ENCODE measurements at places on chromosomes 13 and 19. TPM values are rescaled to one million over a fixed set of nuclear protein-coding genes. Genes with fewer than 3 reads are reported as not detected.

HRC gene
- not detected for total RNA-seq

MUC16 gene
- 0.21 TPM for total RNA-seq

TLE6 gene
- 4.2 TPM for total RNA-seq

DNA sequence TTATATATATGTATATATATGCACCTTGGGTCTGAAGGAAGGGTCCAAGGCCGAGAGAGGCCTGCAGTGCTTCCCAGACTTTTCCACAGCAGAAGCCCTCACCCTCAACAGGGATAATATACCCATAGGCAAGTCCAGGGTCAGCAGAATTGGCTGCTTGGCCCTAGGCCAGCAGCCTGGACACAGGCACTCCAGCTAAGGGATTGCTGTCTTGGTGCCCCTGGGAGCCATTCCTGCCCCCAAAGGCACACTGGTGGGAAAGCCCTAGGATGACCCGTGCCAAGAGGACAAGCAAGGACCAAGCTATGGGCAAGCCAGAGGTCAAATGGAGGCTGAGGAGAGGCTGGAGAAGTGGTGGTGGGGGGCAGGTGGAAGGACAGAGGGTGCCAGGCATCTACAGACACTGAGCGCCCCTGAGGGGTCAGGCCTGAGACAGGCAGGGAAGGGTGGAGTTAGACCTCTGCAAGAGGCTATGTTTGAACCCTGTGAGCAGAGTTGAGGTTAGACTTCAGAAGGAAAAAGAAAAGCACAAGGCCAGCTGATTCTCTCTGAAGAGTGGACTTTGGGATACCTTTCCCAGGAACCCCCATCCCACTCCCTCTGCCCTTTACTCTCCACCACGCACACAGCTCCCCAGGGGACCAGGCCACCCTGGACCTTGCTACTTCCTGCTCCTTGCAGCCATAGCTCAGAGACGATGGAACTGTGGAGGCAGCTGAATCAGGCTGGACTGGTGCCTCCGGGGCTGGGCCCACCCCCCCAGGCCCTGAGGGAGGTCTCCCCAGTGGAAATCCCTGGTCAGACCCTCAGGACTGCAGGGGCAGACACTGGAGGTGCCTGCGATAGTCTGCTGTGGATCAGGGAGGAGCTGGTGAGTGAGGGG, at the start of gene ERICH4:
Gene ERICH4 (plus strand): TSS at position 684 of the 883 bp plus-strand sequence. CDS start 14 bp downstream, at position 698.
- no peak for ATAC-seq

CYP4F12 gene
- total RNA-seq, result not detected

DNA sequence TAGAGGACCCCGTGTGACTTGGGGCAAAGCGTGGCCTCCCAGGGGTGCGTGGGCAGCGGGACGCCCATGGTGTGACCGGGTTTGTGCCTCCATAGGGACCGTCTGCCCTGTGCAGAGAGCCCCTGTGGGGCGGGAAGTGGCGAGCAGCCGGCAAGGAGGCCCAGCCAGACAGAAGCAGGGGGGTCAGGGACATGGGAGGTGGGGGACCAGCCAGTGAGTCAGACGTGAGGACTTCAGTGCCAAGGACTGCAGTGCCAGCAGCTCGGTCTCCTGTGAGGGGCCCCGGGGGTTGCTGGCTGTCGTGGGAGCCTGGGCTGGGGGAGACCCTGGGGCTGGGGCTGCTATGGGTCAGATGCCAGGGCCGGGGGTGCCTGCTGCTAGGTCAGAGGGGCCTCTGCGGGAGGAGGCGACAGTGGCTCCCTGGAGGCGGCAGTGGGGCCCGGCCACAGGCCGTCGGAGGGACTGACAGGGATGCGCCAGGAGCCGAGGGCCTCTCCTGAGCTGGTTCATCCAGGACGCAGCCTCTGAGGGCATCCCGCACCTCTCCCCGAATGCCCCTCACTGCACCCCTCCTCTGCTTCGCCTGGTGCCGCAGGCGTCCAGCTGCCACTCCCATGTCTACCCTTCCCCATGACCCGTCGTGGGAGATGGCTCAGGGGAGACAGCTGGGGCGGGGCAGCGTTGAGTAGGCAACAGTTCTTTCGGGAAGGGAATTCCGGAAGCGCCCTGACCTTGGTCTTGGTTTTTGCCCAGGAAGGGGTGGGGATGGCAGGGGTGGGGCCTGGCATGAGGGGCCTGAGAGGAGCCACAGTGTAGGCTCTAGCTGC, 80.0 kb downstream of the KDM4B start:
- ATAC-seq, result no peak

FUT1 gene
- 0.40 TPM for total RNA-seq

GRCh38 chr13:29125191-29125933, 305.2 kb downstream of the MTUS2 start:
- peak; percentile 90 for ATAC-seq
